HCT116 (cell line): ENCODE measurements at places on chromosomes 1 and 21. TPM values are rescaled to one million over a fixed set of nuclear protein-coding genes. Genes with fewer than 3 reads are reported as not detected.

GRCh38 chr1:148315071-148315811 lies 163.2 kb upstream of the NBPF11 start:
- no peaks in the 10 kb centered on the region for H3K36me3 ChIP-seq
- H3K27me3 ChIP-seq, result no peaks in the 10 kb centered on the region

The LEMD1 gene
- 11.9 TPM for total RNA-seq

The COQ8A gene
- total RNA-seq, result 35.3 TPM

The FNBP1L gene
- 26.1 TPM for total RNA-seq
